Heart left ventricle (tissue), 16 donors: ENCODE measurements at places on chromosomes 1 and 21. TPM values are rescaled to one million over a fixed set of nuclear protein-coding genes. Genes with fewer than 3 reads are reported as not detected.

Gene TMPRSS3
- not detected for total RNA-seq

Gene ELAPOR1
- not detected for total RNA-seq

- H3K4me1 ChIP-seq = no peaks in the 10 kb centered on the region
- no peak overlapping the region for H3K27ac ChIP-seq
- peak; percentile 42 for DNase-seq
- no peak overlapping the region for H3K4me3 ChIP-seq
Measured at GRCh38 chr1:247407180-247407616, 8.8 kb upstream of the NLRP3 start.

DNA sequence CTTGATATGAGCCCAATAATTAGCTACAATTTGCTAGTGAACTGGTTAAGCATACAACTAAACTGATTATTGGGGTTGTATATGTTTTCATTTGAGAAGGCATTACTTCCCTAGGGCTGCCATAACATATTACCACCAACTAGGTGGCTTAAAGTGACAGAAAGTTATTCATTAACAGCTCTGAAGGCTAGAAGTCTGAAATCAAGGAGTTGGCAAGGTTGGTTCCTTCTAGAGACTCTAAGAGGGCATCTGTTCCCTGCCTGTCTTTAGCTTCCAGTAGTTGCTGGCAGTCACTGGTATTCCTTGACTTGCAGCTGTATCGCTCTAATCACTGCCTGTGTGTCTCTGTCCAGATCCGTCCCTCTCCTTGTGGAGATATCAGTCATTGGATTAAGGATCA, 86.3 kb downstream of the LHX9 start:
- no peak overlapping the region for H3K4me3 ChIP-seq
- no peaks in the 10 kb centered on the region for H3K27me3 ChIP-seq
- no peaks in the 10 kb centered on the region for H3K36me3 ChIP-seq
- no peak for DNase-seq
- H3K27ac ChIP-seq = no peak overlapping the region
- H3K4me1 ChIP-seq = no peaks in the 10 kb centered on the region

DNA sequence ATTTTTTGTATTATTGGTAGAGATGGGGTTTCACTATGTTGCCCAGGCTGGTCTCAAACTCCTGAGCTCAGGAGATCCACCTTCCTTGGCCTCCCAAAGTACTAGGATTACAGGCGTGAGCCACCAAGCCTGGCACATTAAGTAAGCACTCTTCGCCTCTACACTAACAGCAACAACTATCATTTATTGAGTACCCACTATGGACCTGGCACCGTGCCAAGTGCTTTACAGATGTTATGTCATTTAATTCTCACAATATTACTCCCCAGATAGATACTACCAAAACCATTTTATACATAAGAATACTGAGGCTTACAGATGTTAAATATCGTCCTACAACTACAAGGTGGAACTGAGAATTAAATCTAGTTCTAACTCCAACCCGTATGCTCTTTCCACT, 50.1 kb downstream of the TUT4 start:
- DNase-seq = no peak
- peaks cover 23% of the 10 kb centered on the region for H3K36me3 ChIP-seq
- no peaks in the 10 kb centered on the region for H3K4me1 ChIP-seq
